ENCODE measurements at places on chromosomes 11 and 22.
A peak's percentile ranks its signal among the peaks of the same experiment; 100 is the strongest.

GRCh38 chr22:44180706-44181032 lies at the start of gene PARVG:
PARVG (plus strand) TSS chr22:44180925; CDS start chr22:44183330, 2,405 bp downstream.
- H3K27me3 ChIP-seq, result no peaks in the 10 kb centered on the region
- DNase-seq, result peak; percentile 7
- no peaks in the 10 kb centered on the region for H3K4me1 ChIP-seq
- H3K4me3 ChIP-seq, result no peak within 1 kb of the TSS
- no peaks in the 10 kb centered on the region for H3K36me3 ChIP-seq

DNA sequence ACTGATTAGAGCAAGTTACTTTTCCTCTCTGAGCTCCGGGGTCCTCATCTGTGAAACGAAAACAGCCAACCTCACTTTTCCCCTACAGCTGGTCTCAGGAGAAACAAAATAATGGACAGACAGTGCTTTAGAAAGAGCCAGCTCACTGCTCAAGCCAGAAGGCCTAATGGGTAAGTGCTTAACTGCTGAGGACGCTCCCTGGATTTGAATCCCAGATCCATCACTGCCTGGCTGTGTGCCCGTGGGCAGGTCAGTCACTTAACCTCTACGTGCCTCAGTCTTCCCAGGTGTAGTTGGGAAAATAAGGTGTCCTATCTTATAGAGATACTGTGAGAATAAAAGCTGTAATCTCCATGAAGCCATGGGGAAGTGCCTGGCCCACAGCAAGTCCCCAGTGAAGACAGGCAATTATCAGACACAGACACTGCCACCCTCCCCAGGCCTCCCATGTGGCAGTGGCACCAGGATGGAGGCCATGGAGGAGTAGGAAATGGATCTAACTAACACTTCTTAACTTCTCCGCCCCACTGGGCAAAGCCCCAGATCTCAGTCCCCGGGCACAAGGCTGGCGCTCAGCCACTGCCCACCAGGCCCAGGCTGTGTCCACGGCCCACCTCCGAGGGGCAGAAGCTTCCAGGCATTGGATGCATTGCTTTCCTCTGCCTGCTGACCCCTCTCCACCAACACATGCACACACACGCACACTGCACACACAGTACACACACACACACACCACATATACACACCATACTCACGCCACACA lies 9.2 kb downstream of the TP53I11 start:
- no peak overlapping the region for H3K27ac ChIP-seq
- DNase-seq, result no peak
- H3K4me3 ChIP-seq, result peak overlapping the region; percentile 44

GRCh38 chr11:14079011-14079410 lies 116.5 kb downstream of the SPON1 start:
- no peak for DNase-seq
- H3K4me3 ChIP-seq, result no peak overlapping the region
- no peaks in the 10 kb centered on the region for H3K4me1 ChIP-seq
- H3K36me3 ChIP-seq, result no peaks in the 10 kb centered on the region
- H3K27me3 ChIP-seq, result no peaks in the 10 kb centered on the region

DNA sequence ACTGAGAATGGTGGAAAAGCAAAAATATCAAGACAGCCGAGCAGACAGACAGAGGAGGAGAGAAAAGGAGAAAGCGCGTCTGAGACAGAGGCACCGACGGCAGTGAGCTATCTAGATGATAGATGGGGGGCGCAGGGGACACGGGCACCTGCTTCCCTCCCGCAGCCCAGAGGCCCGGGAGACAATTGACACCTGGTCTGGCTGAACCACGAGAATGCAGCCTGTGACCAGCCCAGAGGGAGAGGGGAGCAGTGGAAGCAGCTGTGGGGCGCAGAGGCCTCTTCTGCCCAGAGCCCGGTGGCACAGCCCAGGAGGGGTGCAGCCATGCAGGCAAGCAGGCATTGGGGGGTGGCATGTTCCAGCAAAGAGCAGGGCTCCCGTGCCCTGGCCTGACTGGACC lies 48.2 kb downstream of the ELFN2 start:
- no peaks in the 10 kb centered on the region for H3K27me3 ChIP-seq
- no peaks in the 10 kb centered on the region for H3K36me3 ChIP-seq
- H3K4me1 ChIP-seq, result no peaks in the 10 kb centered on the region
- H3K27ac ChIP-seq, result no peak overlapping the region

DNA sequence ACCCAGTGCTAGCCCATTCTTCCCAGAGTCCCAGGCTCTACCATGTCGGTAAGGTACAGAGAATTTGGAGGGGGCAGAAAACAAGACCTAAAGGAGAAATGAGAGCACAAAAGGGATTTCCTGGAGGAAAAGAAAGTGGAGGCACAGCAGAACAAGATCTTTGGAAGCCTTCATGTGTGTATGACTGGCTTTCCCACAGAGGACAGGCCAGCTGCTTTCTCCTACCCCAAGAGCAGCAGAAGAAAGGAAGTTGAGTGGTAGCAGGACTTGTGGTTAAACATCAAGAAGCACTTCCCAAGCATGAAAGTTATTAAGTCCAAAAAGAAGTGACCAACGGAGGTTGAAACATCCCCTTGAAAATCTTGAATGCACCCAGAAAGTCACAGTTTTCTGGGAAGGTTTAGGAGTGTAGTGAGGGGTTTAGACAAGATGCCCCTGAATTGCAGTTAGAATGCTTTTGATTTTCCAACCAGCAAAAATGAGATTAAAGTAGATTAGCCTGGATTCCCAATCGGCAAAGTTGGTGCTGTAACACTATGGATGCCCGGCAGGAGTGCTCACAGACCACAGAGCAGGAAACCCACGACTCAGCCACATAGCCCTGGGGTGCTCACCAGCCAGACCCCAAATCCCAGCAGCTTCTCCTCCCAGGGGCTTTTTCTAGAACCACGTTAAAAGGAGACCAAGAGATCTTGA lies 608 bp downstream of the TMPRSS13 start:
- H3K36me3 ChIP-seq, result no peaks in the 10 kb centered on the region
- DNase-seq, result peak; percentile 39
- H3K4me3 ChIP-seq, result no peak overlapping the region
- H3K27me3 ChIP-seq, result no peaks in the 10 kb centered on the region

DNA sequence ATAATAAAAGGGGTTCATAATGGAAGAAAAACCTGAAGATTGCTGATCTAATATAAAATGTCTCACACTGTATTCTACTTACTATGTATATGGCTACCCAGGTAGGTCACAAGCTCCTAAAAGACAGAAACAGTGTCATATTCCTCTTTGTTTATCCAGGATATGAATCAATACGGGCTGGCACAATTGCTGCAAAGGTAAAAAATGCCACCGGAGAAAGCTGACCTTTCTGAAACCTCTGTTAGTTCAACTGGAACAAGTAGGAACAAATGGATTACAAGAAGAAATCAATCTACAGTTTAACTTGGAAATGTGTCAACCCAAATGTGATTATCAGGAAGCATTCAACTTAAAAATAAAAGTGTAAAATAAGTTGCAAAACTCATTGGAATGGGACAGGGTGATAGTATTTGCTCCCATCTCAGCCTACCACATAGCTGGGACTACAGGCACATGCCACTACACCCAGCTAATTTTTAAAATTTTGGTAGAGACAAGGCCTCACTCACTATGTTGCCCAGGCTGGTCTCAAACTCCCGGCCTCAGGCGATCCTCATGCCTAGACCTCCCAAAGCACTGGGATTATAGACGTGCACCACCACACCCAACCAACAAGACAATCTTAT lies 27.6 kb downstream of the SLC35F2 start:
- H3K4me3 ChIP-seq, result no peak overlapping the region
- DNase-seq, result no peak
- no peaks in the 10 kb centered on the region for H3K27me3 ChIP-seq
- no peaks in the 10 kb centered on the region for H3K4me1 ChIP-seq
- no peak overlapping the region for H3K27ac ChIP-seq

DNA sequence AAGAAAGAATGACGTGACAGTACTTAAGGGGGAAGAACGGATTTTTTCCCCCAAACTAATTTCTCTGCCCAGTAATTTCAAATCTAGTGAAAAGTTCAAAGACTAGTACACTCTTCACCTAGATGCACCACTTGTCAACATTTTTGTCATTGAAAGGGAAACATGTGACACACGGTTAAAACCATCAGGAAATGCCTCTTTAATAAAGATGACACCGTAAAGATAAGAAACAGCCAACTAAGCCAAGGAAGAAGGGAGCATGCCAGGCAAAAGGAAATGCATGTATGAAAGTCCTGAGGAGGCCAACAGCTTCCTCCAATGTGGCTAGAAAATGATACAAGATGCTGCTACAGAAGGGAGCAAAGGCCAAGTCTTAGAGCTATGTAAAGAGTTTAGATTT lies 49.4 kb downstream of the RSF1 start:
- H3K4me1 ChIP-seq, result no peaks in the 10 kb centered on the region
- no peak overlapping the region for H3K27ac ChIP-seq
- no peaks in the 10 kb centered on the region for H3K36me3 ChIP-seq
- H3K27me3 ChIP-seq, result no peaks in the 10 kb centered on the region
- DNase-seq, result peak; percentile 65

DNA sequence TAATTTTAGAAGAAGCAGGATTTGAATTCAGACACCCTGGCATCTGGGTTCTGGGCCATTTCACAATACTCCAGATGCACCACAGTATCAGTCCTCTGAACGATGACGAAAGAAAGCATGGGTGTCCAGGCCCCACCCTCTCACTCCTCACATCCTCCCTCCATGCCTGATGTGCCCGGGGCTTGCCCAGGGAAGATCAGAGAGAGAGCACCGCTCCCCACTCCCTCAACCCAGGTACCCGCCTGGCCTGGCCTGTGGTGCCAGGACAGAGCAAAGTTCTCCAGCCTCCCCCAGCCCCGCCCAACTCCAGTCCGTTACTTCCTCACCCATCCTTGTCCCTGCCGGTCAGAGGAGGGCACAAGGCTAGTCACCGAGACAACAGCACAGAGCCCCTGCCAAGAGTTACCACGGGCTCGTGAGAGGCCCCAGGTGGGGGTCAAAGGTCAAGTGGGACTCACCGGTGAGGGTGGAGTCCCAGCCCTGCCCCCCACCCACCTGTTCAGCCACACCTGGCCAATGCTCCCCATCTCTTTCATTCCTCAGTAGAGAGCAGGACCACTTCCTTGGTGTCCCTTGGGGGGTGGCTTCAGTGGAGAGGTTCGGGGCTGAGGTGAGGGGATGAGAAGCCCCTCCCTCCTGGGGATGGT lies 8.1 kb downstream of the BCL9L start:
- H3K4me1 ChIP-seq, result peaks cover 87% of the 10 kb centered on the region
- no peak overlapping the region for H3K4me3 ChIP-seq
- peak overlapping the region; percentile 91 for H3K27ac ChIP-seq
- DNase-seq, result peak; percentile 88
- H3K36me3 ChIP-seq, result peaks cover 18% of the 10 kb centered on the region
- H3K27me3 ChIP-seq, result no peaks in the 10 kb centered on the region

DNA sequence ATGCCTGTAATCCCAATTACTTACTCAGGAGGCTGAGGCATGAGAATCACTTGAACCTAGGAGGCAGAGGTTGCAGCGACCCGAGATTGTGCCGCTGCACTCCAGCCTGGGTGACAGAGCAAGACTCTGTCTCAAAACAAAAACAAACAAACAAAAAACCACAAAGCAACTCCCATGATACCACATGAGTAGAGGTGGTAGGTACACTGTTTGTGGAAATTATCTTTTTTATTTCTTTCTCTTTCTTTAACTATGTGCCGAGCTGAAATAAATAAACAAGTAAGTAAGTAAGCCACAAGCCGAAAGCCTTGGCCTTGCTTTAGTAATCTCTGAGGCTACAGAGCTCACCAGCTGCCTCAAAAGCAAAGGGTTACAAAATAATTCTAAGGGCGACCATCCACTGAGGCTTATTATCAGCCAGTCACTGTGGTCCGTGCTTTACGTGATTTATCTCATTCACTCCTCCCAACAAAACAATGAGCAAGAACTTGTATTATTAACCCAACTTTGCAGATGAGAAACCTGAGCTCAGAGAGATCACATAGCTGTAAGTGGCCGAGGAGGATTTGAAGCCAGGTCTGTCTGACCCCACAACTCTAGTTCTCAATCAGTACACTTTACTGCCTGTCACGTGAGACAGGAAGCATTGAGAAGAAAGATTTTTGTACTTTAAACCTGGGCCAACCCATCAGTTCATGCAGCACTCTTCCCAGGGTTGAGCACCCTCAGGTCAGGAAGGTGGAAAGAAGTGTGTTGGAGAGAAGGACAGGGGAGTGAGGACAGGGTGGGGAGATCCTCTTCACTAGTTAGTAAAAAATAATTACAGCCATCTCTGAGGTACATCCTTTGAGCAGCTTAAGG lies 69.8 kb upstream of the MTMR2 start:
- H3K27me3 ChIP-seq, result no peaks in the 10 kb centered on the region
- no peak overlapping the region for H3K4me3 ChIP-seq
- no peak overlapping the region for H3K27ac ChIP-seq
- DNase-seq, result no peak

DNA sequence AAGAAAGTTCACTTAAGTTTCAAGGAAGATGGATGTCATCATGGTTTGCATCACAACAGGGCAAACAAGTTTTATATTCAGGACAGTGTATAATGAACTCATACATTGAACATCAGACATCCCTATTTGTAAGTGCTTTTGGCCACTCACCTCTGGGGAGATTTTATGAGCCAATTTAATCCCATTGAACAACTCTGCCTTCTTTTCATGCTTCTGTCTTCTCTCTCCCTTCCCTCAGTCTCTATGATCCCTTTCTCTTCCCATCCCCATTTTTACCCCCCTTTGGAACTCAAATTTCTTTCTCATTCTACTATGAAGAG lies 234.3 kb upstream of the POU2AF2 start:
- H3K36me3 ChIP-seq, result no peaks in the 10 kb centered on the region
- H3K4me1 ChIP-seq, result no peaks in the 10 kb centered on the region
- H3K27me3 ChIP-seq, result no peaks in the 10 kb centered on the region
- H3K27ac ChIP-seq, result no peak overlapping the region
- H3K4me3 ChIP-seq, result no peak overlapping the region
- no peak for DNase-seq

GRCh38 chr11:44708009-44708408 lies 18.8 kb upstream of the TSPAN18 start:
- H3K4me1 ChIP-seq, result peaks cover 28% of the 10 kb centered on the region
- H3K4me3 ChIP-seq, result no peak overlapping the region
- no peaks in the 10 kb centered on the region for H3K27me3 ChIP-seq
- DNase-seq, result no peak
- no peak overlapping the region for H3K27ac ChIP-seq

GRCh38 chr11:2813141-2813908 lies 72.2 kb downstream of the CDKN1C start:
- H3K27me3 ChIP-seq, result no peaks in the 10 kb centered on the region
- DNase-seq, result no peak
- H3K36me3 ChIP-seq, result no peaks in the 10 kb centered on the region
- peaks cover 18% of the 10 kb centered on the region for H3K4me1 ChIP-seq
- H3K27ac ChIP-seq, result no peak overlapping the region
- H3K4me3 ChIP-seq, result no peak overlapping the region

All from trophoblast cell (in vitro differentiated cells and primary cell).